ENCODE measurements at places on chromosomes 6 and 20. TPM values are rescaled to one million over a fixed set of nuclear protein-coding genes. Genes with fewer than 3 reads are reported as not detected.

DNA sequence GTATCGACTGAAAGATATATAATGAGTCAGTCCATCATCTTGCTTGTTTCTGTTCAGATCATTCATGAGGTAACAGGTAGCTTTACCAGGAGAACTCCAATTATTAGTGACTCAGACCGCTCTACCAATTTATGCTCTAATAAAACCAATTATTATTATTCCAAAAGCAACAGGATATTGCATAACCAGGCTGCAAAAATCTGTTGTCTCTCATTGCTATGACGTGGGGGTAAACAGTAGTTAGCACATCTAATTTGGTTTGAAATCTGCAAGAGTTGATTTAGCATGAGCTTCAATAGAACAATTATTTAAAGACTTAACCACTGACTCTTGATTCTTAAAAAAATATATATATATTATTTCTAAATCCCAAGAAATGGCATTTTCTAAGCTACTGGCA, 90.9 kb upstream of the MAP7 start:
- DNase-seq = no peak

DNA sequence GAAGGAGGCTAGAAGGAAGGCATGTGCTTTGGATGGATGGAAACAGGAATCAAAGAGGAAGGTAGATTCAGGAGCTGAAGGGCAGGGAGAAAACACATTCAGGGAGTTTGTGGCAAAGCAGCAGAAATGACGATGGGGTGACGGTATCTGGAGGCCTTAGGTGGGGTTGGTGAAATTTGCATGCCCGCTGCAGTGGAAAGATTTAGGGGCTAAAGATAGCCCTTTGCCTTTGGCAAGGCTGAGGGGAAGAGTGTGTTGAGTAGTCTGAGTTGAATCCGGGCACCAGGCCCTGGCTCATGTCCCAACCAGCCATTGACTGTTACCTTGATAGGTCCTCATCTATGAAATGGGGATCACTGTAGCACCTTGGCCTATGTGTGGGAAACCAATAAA, 1.3 kb downstream of the GZF1 start:
- no peak for DNase-seq

DNA sequence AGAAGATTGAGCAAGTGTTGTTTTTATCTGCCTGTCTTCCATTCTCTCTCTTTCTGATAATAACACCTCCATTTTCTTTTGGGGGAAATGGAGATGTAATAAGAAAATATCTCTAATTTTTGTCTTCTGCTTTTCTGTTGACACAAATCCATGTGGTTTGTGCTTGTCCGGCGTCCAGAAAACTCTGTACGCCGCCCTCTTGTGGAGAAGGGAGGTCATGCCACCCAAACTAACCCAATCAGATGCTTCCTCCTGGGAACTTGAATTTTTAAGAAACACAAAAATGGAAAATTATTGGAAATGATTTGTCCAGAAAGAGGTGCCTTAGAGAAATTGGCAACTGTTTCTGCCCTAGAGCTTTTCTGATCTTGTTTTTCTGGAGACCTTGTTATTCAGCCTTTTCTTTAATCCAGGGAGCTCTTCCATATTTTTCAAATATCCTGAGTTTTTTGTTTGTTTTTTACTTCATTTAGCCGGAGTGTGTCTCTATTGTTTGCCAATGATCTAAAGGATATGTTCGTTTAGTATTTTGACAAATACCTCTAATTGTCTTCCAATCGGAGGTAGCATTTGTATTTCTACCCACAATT, 17.8 kb upstream of the FNDC1 start:
- DNase-seq = peak; percentile 19

GRCh38 chr6:40882323-40882997, 156.6 kb downstream of the UNC5CL start:
- DNase-seq = no peak

GRCh38 chr6:52155791-52156576, 30.2 kb upstream of the IL17A start:
- peak; percentile 76 for DNase-seq

DNA sequence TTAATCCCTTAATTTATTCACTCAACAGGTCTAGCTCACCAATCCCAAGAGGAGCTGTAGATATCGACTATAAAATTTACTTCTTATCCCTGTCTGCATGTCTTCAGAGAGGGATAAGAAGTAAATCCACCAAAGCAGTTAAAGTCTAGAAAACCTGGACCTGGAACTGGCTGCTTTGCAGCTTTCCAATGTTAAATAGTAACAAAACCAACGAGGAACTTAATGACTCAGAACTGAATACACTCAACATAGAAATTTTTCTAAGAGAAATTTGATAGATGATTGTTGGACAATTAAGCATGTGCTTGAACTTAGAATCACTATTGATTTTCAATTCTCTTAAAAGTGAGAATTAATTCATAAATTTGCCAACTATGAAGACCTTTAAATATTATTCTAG, 11.5 kb upstream of the TMEM244 start:
- DNase-seq = no peak

DNA sequence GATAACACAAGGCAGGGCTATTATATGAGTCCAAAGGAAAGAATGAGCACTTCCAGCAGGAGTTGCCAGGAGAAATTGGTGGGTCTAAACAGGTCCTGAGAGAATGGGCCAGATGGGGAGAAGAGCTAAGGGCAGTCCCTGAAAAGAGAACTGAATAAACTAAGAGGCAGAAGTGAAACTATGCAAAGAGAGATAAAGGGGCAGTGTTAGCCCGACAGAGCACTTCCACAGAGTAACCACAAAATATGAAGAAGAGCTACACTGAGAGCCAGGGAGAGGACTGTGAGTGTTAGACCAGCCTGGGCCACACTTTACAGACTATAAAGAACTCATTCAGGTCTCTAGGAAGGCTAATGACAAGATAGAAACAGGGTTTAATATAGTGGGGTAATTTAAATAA, 43.8 kb downstream of the RALGAPA2 start:
- no peak for DNase-seq

DNA sequence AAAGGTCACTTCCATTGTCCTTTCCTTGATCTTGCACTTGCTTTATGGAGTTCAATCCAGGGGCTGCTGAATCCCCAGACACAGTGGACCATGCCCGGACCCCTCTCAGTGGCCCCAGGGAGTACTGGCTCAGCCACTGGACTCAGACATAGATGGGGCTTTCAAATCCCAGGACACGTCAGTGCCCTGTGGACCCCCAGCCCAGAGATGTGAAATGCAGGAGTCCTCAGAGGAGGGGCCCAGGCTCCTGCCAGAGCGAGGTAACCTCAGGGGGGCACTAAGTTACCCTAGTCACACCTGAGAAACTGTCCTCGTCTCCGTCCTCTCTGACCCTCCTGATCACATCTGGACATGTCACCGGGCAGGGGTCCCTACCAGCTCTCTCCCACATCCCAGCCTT, 18.7 kb upstream of the APMAP start:
- DNase-seq = no peak

The CALHM6 gene
- 0.66 TPM for total RNA-seq

The DEK gene
- total RNA-seq = 82.9 TPM

The HAO1 gene
- not detected for total RNA-seq

Measured in mammary epithelial cell (primary cell).